ENCODE measurements at places on chromosomes 4 and X. TPM values are rescaled to one million over a fixed set of nuclear protein-coding genes. Genes with fewer than 3 reads are reported as not detected.

The NPNT gene
- 217 TPM for polyA plus RNA-seq

The GABRB1 gene
- polyA plus RNA-seq = 0.54 TPM

The FAAH2 gene
- polyA plus RNA-seq = 11.7 TPM

The CT45A2 gene
- polyA plus RNA-seq = not detected

The IL13RA1 gene
- polyA plus RNA-seq = 60.5 TPM

The ODAPH gene
- polyA plus RNA-seq = not detected

The PPA2 gene
- 114 TPM for polyA plus RNA-seq

GRCh38 chr4:40990236-40990898 is 224.0 kb downstream of the APBB2 start:
- DNase-seq = no peak

DNA sequence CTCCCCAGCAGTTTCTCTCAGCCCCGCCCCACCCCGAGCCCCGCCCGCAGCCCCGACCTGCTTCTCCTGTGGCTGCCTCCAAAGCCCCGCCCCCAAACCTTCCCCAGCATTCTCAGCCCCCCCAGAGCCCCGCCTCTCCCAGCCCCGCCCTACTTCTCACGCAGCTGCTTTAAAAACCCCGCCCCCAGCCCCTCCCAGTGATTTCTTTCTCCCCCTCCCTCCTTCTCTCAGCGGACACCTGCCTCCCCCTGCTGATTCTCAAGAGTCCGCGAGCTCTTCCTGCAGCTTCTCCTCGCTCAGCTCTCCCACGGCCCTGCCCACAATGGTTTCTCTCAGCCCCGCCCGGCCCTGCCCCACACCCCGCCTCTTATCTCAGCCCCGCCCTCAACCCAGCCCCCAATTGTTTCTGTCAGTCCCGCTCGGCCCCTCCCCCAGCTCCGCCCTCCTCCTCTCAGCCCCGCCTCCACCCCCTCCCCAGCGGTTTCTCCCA is 636 bp upstream of the EOLA1 start:
- DNase-seq = peak; percentile 38

DNA sequence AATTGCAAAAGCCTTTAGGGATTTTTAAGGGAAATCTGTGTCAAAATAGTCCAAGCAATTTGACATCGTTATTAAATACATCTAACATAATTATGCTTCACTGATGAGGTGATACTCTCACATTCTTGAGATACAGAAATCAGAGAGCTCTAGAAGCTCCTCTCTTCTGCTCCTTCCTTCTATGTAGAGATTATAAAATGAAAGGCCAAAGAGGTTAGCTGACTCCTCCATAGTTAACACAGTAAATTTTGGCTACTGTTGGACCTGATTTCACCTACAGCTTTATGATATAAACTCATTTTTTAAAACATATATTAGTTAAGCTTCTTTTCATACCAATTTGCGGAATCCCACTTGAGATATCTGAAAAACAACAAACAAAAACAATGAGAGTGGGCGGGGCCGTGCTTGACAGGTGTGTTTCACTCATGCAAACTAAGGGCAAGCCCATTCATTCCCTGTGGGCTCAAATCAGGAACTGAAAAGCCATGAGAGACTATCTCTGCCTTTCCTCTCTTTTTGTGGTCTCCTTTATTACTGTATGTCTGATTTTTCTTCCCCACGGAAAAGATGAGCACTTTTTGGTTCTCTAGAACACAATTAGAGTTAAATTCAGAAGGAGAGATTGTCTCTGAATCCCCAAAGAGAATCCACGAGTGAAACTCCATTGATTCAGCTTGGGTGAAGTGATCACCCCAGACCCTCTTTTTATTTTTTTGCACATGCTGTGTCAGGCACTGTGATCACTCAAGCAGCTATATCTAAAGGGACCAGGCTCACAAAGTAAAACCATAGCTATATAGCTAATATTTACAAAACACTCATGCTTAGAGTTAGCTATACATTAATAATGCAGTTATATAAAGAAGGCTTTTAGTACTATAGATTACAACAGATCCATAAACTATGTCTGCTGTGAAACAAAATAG is 566.3 kb downstream of the IL15 start:
- no peak for DNase-seq

DNA sequence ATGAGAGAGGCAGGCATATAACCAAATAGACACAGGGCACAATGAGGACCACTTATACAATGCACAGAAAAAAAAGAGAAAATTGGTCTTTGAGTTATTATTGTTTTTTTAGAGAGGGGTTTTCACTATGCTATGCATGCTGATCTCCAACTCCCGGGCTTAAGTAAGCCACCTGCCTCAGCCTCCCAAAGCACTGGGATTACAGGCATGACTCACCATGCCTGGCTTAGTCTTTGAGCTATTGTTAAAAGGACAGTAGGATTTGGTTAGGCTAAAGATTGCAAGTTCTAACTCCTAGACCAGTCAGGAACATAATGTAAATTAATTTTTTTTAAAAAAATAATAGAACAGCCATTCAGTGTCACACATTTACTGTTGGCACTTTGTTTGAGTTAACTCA is 340.1 kb downstream of the GPAT3 start:
- DNase-seq = no peak

GRCh38 chr4:113355550-113356371 is 306.3 kb downstream of the ANK2 start:
- no peak for DNase-seq

GRCh38 chrX:23637187-23637586 is 30.1 kb upstream of the PRDX4 start:
- DNase-seq = no peak

DNA sequence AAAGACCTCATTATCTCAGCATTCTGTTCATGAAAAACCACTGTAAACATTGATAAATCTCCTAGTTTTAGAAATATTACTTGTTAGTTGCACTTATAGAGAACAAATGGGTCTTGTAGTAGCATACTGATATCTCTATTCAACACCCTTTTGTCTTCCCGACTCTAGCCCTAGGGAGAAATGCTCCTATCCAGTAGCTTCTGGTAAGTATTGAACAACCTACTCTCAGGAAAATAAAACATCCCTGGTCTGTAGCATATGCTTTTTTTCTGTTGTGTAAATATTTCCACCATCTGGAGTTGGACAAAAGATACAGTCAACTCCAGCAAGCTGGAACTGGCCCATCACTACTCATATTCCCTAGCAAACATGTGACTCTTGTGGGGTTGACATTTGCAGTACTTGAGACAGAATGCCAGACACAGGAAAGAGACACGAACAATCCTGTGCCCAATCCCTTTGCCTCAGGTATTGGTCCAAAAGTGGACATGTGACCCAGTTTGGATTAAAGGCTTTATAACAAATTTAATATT is 188.2 kb downstream of the GC start:
- DNase-seq = no peak

- no peak for DNase-seq
Measured at GRCh38 chr4:38367642-38368174, 296.3 kb upstream of the KLF3 start.

DNA sequence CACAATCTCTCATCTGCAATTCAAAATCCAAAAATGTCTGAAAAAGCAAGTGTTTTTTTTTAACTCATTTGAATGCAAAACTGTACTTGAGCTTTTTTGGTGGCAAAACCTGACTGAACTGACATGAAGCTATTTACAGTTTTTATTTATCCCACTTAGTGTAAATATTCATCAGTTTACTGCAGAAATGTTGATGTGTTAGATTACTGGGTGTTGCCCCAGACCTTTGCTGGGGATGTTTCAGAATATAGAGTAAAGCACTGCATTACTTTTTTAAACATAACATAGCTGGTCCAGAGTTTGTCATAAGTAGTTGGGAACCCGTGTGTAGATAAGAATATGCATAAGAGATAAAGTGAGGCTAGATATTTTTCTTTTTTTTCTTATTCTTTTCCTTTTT is 27.3 kb downstream of the PTPN13 start:
- no peak for DNase-seq

DNA sequence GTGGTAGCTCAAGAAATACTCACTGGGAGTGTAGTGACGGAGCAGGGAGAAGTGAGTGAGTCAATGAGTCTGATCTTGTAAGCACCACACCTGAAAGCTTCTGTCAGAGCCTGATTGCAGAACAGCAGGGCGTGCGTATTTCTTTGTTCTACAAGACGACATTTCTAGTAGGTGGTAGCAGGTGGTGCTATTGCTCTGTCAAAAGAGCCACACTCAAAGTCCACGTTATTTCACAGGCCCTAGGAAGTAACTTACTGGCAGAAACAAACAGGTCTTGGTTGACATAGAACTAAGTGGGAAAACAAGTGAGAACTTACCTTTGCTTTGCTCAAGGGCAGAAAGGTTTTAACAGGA is 46.4 kb upstream of the SPRY1 start:
- no peak for DNase-seq

DNA sequence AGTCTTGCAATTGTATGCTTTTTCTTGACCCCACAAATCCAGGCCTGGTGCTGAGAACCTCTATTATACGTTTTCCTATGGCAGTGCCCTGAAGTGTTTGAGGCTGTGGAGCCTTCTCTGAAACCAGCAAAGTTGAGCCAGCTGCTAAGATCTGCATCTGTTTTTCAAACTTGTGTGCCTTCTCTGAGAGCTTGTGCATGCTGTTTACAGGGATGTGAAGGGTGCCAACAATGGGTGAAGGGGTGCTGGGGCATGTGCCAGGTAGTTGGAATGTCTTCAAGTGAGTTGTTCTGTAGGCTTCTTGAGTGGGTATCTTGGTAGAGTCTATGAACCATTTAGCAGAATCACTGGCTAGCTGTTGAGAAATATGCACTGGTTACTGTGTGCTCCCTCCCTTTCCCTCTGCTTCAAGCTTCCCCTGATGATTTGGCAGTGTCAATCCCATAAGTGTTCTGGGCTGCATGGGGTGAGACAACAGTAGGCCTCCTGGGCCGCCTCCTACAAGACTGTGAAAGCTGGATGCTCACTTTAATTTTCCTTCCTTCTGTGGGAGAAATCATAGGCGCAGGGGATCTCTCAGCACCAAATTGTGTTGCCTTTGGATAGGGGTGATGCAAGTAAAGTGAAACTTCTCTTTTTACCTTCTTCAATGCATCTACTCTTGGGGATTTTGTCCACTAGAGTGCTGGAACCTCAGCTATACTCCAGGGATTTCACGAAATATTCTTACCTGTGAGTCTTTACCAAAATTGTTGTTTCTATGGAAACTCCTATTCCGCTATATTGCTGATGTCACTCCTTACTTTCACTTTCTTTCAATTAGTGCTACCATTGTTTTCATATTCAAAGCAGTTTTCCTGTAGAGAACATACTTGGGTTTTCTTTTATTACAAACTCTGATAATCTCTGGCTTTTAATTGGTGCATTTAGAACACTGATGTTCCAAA is 30.0 kb downstream of the ITM2A start:
- DNase-seq = no peak
